Activated naive CD4-positive, alpha-beta T cell treated with anti-CD3 and anti-CD28 coated beads, Interleukin-2, amount 50 U/mL, for 16 hours (primary cell): ENCODE measurements at places on chromosomes 4 and X.

GRCh38 chr4:39631700-39632079 lies 7.0 kb downstream of the SMIM14 start:
- no peak for DNase-seq

DNA sequence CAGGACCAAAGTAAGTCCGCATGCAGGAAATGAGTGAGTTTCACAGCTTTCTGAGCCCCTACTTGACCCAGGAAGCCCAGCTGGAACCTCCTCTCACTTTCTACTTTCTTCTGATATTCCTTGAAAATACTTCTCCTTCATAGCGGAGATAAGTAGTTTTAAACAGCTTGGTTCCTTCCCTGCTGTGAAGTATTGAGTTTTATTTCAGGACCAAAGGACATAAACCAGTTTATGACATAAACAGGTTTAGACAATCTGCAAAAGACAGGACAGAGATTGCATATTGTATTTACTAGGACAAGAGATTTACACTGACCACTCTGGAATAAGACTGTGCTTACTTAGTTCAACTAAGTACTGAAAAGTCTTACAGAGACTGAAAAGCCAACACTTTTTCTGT lies 54.8 kb downstream of the PAGE2 start:
- DNase-seq: no peak

DNA sequence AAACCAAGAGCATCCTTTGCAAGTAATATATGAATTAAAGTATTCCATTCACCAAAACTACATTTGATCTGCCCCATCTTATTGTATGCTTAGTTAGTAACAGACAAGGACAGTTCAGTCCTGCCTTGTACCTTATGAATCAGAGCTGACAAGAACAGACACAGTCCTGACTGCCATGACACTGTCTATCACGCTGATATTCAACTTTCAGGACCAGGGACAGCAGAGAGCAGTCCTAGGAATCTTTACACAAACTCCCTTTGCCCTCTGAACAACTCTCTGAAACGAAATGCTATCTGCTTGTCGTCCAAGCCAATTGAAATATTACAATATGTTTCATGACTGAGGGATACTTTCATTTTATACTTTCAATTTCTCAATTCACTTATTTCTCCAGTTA lies 268.6 kb upstream of the VCX start:
- DNase-seq: no peak

- DNase-seq: no peak
Measured at GRCh38 chr4:89988268-89988667, 93.6 kb downstream of the MMRN1 start.

- DNase-seq: no peak
Measured at GRCh38 chrX:96244955-96245354, 439.7 kb upstream of the DIAPH2 start.

DNA sequence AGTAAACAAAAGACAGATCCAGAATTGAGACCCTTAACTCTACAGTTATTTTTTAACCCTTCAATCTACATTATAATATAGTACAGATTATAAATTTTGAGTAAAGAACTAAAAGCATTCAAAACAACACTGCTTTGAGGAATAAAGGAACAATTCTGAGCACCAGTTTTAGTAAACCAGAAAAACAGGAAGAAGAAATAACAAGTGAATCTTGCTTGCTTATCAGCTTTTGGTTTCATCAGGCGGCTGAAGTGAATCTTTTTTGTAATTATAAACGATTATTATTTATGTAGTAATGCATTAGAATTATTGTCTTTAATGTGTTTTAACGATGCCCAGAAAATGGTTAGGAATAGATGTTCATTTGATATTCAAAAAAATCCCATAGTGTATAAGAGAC lies 305.4 kb downstream of the ARAP2 start:
- no peak for DNase-seq

- no peak for DNase-seq
Measured at GRCh38 chr4:141567326-141567915, 69.0 kb upstream of the IL15 start.

DNA sequence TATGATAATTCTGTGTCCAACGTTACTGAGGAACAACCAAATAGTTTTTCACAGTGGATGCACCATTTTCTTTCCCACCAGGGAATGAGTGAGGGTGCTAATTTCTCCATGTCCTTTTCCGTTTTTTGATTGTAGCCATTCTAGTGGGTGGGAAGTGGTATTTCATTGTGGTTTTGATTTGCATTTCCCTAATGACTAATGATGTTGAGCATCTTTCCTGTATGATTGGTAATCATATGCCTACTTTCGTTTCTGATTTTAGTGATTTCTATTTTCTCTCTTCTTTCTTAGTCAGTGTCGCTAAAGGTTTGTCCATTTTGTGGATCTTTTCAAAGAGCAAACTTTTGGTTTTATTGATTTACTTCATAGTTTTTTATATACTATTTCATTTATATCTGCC lies 32.1 kb upstream of the TEX13D start:
- no peak for DNase-seq

- DNase-seq: no peak
Measured at GRCh38 chr4:173505924-173506518, 24.0 kb downstream of the HAND2 start.

DNA sequence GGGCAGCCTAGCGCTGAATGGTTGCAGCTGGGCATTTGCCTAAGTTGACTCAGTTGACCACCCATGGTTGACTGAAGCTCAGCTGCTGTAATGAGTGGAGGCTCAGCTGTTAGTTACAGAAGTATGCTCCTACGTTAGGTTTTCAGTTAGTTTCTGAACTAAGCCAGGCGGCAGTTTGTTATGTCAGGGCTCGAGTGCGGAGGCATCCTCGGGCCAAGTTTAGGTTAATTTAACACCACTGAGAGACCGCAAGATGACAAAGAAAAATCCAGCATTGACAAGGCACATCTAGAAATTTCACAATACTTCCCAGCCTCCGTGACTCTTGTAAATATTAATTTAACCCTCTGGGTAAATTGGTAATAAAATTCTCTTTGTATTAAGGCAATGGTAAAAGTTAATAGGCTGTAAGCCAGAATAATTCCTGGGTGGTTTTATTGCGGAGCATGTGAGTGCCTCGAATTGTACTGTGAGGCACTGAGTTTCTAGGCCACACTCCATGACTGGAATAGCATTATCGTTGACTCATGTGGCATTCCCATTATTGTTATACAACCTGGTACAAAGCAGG lies 33.1 kb upstream of the CDKN2AIP start:
- DNase-seq: no peak

DNA sequence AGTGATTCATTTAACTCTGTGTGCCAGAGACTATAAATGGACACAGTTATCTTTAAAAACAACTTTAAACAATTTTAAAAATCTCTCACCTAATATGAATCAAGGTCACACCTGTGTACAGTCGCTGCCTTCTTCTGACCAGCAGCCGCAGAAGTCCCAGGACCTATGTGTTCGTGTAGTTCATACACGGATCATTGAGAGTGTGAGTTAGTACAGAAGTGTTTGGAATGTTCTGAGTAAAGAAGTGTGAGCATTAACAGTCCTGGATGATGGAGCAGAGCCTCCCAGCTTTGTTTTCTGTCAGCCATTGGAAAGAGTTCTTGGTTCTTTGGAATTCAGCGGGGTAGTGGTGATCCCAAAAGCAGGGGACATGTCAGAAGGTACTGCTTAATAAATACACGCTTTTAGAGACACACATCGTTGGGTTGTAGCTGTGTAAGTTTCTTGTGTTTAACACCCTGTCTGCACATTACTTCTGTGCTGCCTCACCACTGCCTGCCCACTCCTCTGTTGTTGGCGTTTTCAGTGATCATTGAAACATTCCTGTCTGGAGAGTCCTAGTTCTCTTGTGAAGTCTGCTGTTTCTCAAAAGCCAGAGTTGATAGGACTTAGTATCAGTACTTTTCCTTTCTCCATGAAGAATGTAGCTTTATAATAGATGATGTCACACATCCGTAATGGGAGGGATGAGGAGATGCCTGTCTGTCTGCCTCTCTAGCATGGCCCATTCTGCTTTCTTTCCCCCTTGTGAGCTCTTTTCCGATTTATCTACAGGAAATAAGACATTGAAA lies 90.6 kb downstream of the PTTG2 start:
- DNase-seq: no peak

- no peak for DNase-seq
Measured at GRCh38 chrX:55026143-55026542, 4.6 kb downstream of the ALAS2 start.

DNA sequence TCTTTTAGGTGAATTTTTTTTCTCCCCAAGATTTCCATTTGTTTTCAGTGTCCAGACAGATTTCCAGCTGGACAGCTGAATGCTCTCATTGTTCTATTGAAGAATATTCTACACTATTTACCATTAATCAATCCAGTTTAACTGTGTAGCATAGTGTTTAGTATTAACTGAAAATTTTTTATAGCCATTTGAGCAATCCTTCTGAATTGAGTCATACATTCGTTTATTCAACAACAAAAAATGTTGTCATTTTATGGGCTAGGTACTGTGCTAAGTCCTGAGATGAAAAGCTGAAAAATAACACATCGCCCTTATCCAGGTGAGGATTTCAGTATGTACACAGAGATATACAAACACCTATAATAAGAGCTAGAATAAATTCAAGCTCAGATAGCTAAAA lies 223.3 kb downstream of the COL25A1 start:
- DNase-seq: no peak

GRCh38 chrX:149629730-149630387 lies 1.7 kb downstream of the TMEM185A start:
- no peak for DNase-seq

GRCh38 chr4:19831644-19832285 lies 419.9 kb upstream of the SLIT2 start:
- DNase-seq: no peak

DNA sequence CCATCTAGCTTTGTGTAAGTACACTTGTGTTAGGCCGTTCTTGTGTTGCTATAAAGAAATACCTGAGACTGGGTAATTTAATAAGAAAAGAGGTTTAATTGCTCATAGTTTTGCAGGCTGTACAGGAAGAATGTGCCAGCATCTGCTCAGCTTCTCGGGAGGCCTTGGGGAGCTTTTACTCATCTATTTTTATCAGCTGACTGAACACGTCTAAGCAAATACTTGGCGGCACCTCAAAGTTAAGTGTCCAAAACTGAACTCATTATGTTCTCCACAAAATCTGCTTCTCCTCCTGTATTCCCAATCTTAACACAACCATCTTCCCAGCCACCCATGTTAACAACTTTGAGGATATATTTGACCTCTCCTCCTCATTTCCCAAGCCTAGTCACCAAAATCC lies 42.4 kb upstream of the GATB start:
- DNase-seq: no peak

DNA sequence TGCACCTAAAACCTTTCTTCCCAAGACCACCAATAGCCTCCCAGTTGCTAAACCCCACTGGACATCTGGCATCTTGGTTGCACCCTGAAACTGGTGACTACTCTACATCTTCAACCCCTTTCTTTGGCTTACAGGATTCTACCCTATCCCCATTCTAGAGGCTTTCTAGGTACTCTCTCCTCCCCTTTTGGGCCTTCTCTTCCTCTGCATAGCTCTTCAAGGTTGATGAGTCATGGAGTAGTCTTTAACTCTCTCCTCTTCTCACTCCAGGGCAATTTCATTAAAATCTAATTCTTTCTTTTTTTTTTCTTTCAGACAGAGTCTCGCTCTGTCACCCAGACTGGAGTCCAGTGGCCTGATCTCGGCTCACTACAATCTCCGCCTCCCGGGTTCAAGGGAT lies 16.8 kb downstream of the APOO start:
- no peak for DNase-seq

- DNase-seq: no peak
Measured at GRCh38 chr4:64477127-64477526, 67.9 kb upstream of the TECRL start.

- no peak for DNase-seq
Measured at GRCh38 chr4:99857307-99857706, 36.9 kb downstream of the LAMTOR3 start.

GRCh38 chr4:98619180-98619579 lies 39.2 kb downstream of the TSPAN5 start:
- DNase-seq: no peak

- no peak for DNase-seq
Measured at GRCh38 chrX:28472926-28473325, 114.3 kb upstream of the IL1RAPL1 start.
